ENCODE measurements at places on chromosomes 7 and 10. TPM values are rescaled to one million over a fixed set of nuclear protein-coding genes. Genes with fewer than 3 reads are reported as not detected.

GRCh38 chr10:75294518-75294865, 58.7 kb upstream of the COMTD1 start:
- H3K36me3 ChIP-seq: no peaks in the 10 kb centered on the region
- peak overlapping the region; percentile 63 for H3K4me3 ChIP-seq
- no peaks in the 10 kb centered on the region for H3K4me1 ChIP-seq
- no peaks in the 10 kb centered on the region for H3K27me3 ChIP-seq
- no peak for DNase-seq
- H3K27ac ChIP-seq: peak overlapping the region; percentile 87

DNA sequence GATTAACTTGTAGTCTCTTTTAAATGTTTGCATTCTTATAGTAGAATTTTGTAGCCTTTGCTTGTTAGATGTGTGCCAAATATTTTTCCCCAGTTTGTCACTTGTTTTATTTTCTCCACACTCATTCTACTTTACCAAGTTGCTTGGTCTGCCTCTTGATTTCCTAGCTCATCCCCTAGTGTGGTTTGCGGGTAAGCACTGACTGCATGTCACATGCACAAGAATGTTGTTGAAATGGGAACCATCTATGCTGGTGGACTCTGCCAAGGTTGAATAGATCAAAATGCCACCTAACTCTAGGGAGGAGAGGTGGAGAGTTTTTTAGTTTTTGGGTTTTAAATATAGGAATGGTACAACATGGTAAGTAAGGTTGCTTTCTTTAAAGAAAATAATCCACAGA, 47.6 kb downstream of the FZD1 start:
- H3K27me3 ChIP-seq: no peaks in the 10 kb centered on the region
- no peaks in the 10 kb centered on the region for H3K4me1 ChIP-seq
- H3K4me3 ChIP-seq: no peak overlapping the region
- H3K36me3 ChIP-seq: no peaks in the 10 kb centered on the region
- no peak overlapping the region for H3K27ac ChIP-seq

- peaks cover 5% of the 10 kb centered on the region for H3K27me3 ChIP-seq
- DNase-seq: no peak
- H3K4me3 ChIP-seq: no peak overlapping the region
- no peaks in the 10 kb centered on the region for H3K36me3 ChIP-seq
- H3K27ac ChIP-seq: no peak overlapping the region
- H3K4me1 ChIP-seq: no peaks in the 10 kb centered on the region
Observed at GRCh38 chr7:63521-64021, 128.8 kb upstream of the FAM20C start.

OGDH gene
- total RNA-seq: 67.5 TPM

AKR1C4 gene
- not detected for total RNA-seq

GRCh38 chr7:132162556-132163144, 413.6 kb downstream of the PLXNA4 start:
- H3K36me3 ChIP-seq: no peaks in the 10 kb centered on the region
- no peak for DNase-seq
- H3K27me3 ChIP-seq: no peaks in the 10 kb centered on the region
- H3K27ac ChIP-seq: no peak overlapping the region
